Activated naive CD8-positive, alpha-beta T cell treated with anti-CD3 and anti-CD28 coated beads for 36 hours (primary cell): ENCODE measurements at places on chromosomes 1 and 21. TPM values are rescaled to one million over a fixed set of nuclear protein-coding genes. Genes with fewer than 3 reads are reported as not detected.

GJB4 gene
- total RNA-seq: not detected

- H3K27me3 ChIP-seq: peaks cover 3% of the 10 kb centered on the region
- H3K36me3 ChIP-seq: peaks cover 40% of the 10 kb centered on the region
- peak; percentile 67 for DNase-seq
- peaks cover 46% of the 10 kb centered on the region for H3K4me1 ChIP-seq
- peak overlapping the region; percentile 95 for H3K27ac ChIP-seq
- H3K4me3 ChIP-seq: peak overlapping the region; percentile 93
Measured at GRCh38 chr1:112674986-112675727, 698 bp downstream of the MOV10 start.

- H3K27me3 ChIP-seq: no peaks in the 10 kb centered on the region
- no peak overlapping the region for H3K4me3 ChIP-seq
- H3K27ac ChIP-seq: no peak overlapping the region
- no peaks in the 10 kb centered on the region for H3K36me3 ChIP-seq
- no peak for DNase-seq
- no peaks in the 10 kb centered on the region for H3K4me1 ChIP-seq
Measured at GRCh38 chr1:72693376-72693775, 411.0 kb upstream of the NEGR1 start.

DNA sequence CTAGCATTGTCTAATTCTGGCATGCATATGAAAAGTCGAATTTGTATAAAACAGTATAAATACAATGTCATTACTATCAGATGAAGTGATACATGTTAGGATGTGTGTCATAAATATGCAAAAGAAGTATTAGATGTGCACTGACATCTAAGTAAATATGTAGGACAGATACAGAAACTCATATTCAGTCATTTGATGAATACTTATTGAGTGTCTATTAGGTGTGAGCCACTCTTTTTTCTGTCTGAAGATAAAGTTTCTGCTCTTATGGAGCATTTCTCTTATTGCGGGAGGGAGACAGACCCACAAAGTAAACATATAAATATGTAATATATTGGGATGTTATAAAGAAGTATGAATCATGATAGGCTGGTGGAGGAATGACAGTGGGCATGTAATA is 426.6 kb upstream of the B3GALT2 start:
- H3K36me3 ChIP-seq: peaks cover 3% of the 10 kb centered on the region
- no peaks in the 10 kb centered on the region for H3K4me1 ChIP-seq
- H3K27me3 ChIP-seq: no peaks in the 10 kb centered on the region
- no peak overlapping the region for H3K4me3 ChIP-seq
- no peak for DNase-seq
- H3K27ac ChIP-seq: no peak overlapping the region

GRCh38 chr1:24125456-24125855 is 13.5 kb upstream of the MYOM3 start:
- no peaks in the 10 kb centered on the region for H3K27me3 ChIP-seq
- no peak overlapping the region for H3K27ac ChIP-seq
- H3K36me3 ChIP-seq: peaks cover 2% of the 10 kb centered on the region
- no peak overlapping the region for H3K4me3 ChIP-seq
- no peaks in the 10 kb centered on the region for H3K4me1 ChIP-seq

DNA sequence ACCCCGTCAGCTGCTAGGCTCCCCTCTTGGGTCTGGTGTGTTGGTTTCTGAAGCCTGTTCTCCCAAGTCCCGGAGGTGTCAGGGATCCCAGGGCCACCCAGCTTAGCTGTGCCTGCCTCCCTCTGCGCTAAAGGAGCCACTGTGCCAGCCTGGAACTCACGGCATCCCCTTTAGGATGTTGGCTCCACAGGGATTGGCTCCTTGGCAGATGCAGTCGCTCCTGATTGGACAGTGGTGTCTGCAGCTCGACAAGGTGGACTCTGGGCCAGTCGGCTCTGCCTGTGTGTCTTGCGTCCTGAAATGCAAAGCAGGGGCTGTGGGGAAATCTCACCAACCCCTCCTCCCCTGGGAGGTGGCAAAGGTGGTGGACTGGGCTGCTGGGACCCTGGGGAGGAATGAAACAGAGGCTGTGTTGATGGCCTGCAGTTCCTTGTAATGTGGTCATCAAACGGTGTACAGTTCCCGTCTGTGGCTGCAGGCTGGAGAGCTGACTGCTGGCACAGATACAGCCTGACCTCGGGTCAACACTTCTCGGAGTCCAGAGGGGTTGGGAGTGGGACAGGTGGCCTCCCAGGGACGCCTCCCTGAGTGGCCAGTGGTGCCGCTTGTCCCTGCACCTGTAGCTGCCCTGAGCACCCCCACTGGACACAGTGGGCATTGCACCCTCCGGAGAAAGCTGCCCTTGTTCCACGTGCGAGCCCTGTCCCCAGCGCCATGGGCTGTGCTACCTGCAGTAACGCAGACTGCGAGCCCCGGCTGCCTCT is 11.5 kb upstream of the KCNAB2 start:
- no peak overlapping the region for H3K27ac ChIP-seq
- H3K4me3 ChIP-seq: no peak overlapping the region
- DNase-seq: peak; percentile 43

- no peak for DNase-seq
- H3K36me3 ChIP-seq: peaks cover 2% of the 10 kb centered on the region
- no peaks in the 10 kb centered on the region for H3K4me1 ChIP-seq
- H3K4me3 ChIP-seq: no peak overlapping the region
Measured at GRCh38 chr1:213250041-213250440, 199.0 kb downstream of the RPS6KC1 start.
